Activated T-helper 1 cell treated with Interleukin-2 at 50 U/mL for 16 hours (primary cell): ENCODE measurements at places on chromosomes 11 and 22.

DNA sequence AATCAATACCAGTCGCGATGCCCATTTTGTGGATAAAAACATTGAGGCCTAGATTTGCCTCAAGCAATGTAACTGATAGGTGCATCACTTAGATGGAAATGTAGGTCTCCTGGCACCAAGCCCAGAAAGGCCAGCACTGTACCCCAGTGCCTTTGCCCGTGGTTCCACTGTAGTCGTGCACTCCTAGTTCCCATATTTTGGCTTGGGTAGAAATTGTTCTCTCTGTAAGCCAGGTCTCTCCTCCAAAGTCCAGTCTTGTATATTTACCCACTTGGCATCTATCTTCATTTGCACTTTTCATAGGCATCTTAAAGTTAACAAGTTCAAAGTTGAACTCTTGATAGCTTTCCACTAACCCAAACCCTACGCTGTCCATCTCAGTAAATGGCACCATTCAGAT, 41.6 kb upstream of the DMC1 start:
- no peak for DNase-seq

DNA sequence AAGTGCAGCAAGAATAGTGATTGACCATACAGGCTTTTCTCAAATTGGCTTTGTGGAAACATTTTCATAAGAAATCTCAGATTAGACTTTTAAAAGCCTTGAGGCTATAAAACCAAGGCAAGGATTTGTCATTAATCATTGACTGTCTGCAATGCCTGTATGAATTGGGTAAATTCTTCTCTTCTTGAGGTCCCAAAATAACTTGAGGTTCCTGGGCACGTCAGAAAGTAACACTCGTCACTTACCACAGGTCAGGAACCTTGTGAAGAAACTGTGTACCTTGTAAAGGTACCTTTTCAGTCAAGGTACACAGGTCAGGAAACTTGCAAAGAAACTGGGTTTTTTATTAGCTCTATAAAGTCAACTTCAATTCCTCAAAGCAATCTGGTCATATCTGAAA, 43.3 kb upstream of the SORL1 start:
- DNase-seq: no peak

DNA sequence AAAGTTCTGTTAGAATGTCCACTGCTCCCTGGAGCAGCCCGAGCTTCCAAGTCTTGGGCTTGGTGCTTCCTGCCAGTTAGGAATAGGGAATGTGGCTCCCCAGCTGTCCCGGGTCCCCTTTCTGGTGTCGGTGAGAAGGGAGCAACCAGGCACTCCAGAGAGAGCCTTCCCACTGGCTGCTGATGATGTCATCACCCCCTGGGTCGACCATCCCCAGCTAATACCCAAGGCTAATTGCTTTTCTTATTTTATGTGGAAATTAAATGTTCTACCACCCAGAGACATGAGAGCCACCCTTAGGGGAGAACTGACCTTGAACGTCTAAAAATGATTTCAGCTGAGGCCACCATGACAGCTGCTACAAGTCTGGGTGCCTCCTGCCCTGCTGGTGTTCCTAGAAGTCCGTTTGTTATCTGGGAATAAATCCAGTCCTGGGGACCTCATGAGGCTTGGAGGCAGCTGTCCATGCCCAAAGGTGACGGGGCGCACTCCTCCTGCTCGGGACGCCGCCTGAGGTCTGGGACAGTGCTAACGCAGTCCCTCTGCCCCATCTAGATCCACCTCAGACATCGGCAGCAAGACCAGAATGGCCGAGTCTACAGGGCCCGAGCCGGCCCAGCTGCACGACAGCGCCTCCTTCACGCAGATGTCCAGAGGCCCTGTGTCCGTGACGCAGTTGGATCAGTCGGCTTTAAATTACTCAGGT, 42.3 kb downstream of the C11orf91 start:
- no peak for DNase-seq

- no peak for DNase-seq
Observed at GRCh38 chr11:5291207-5291838, 10.4 kb downstream of the OR51B4 start.

DNA sequence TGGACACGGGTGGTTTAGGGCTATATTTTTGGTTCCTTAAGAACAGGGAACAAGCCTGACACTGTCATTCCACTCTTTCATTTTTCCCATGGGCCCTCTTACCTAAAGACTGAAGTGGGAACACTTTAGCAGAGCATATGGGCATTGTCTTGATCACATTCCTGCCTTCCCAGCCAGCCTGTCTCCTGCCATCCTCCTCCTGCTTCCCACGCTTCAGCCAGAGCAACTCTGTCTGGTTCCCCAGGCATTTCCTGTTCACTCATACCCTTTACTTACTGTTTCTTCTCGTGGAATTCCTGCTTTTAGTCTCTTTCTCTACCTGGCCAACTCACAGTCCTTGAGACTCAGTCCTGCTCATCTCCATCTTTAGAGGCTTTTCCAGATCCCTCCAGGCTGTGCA, 22.8 kb downstream of the MRPL16 start:
- no peak for DNase-seq

GRCh38 chr11:110077831-110078325, 15.3 kb upstream of the ZC3H12C start:
- no peak for DNase-seq

DNA sequence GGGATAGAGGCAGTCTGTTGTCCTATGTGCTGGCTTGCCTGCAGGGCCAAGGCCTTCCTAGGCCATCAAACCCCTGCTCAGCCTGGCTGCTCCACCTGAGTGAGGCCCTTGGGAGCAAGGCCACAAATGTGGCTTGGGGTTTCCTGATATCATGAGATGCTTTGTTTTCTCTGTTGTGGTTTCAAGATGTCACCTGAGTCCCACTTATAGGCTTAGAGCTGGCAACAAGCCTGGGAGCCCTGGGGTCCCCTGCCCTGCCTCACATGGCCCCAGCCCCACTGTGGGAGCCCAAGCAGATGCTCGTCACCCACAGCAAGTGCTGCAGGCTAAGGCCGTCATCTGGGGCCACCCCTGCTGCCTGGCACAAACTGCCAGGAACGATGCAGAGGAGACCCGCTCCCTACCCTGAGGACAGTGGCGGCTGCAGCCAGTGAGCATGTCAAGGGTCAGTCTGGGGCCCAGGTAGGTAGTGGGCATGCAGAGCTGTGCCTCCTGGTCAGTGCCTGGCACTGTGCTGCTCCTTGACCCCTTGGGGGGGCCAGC, 75.4 kb upstream of the KCNQ1OT1 start:
- no peak for DNase-seq

DNA sequence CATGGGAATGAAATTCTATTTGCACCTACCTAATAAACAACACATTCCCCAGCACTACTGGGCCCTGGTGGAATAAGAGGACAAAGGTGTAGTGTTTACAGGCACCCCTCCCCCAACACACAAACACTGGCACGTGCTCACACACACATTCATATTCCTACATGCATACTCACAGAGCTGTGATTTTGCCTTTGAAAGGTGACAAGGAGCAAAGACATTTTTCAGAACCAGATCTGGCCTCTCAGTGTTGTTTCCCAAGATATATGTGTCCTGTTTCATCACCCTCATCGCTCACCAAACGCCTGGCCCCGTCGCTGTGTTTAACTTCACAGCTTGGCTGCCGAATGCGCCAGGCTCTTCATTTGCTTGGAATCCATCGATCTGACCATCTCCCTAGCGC, 292.6 kb downstream of the NTM start:
- no peak for DNase-seq

GRCh38 chr11:110730773-110731172, 18.5 kb upstream of the ARHGAP20 start:
- no peak for DNase-seq

- no peak for DNase-seq
Observed at GRCh38 chr22:35604621-35605368, 12.3 kb downstream of the MB start.

DNA sequence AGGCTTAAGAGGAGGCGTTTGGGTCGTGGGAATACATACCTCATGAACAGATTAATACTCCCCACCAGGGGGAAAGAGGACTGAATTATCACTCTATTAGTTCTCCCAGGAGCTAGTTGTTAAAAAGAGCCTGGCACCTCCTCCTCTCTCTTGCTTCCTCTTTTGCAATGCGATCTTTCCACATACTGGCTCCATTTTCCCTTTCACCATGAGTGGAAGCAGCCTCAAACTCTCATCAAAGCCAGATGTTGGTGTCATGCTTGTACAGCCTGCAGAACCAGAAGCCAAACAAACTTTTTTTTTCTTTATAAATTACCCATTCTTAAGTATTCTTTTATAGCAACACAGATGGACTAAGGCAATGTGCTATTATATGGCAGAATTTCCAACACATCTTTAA, 258.5 kb downstream of the FAM76B start:
- no peak for DNase-seq

- no peak for DNase-seq
Observed at GRCh38 chr22:45549762-45550378, 47.2 kb downstream of the FBLN1 start.

DNA sequence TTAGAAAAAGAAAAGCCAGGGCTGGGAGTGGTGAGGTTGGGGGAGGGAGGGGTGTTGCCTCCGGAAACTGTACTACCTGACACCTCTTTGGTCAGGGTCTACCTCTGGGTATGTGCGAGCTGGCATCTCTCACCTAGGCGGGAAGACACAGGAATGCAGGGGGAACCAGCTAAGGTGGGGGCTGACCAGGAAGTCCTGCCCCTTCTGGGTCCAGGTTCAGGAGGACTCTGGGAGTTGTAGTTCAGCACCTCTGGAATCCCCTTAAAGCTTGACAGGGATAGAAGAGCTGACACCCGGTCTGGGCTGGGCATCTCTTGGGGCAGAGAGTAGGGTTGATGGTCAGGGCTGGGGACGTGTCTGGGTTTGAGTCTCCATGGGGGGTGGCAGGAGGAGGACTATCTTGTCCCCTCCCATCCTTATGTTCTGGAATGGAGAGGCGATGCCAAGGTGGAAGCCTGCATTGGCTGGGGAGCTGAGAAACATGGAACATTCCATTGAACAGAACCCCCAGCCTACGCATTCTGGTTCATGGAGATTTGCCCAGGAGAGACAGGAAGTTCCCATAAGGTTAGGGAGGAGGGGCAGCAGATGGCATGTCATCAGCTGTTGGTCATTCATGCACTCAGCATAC, 2.1 kb upstream of the KIAA1671 start:
- no peak for DNase-seq

- DNase-seq: no peak
Observed at GRCh38 chr11:75422248-75423231, 10.5 kb downstream of the KLHL35 start.

- no peak for DNase-seq
Observed at GRCh38 chr11:132595711-132596134, 936.6 kb downstream of the OPCML start.

DNA sequence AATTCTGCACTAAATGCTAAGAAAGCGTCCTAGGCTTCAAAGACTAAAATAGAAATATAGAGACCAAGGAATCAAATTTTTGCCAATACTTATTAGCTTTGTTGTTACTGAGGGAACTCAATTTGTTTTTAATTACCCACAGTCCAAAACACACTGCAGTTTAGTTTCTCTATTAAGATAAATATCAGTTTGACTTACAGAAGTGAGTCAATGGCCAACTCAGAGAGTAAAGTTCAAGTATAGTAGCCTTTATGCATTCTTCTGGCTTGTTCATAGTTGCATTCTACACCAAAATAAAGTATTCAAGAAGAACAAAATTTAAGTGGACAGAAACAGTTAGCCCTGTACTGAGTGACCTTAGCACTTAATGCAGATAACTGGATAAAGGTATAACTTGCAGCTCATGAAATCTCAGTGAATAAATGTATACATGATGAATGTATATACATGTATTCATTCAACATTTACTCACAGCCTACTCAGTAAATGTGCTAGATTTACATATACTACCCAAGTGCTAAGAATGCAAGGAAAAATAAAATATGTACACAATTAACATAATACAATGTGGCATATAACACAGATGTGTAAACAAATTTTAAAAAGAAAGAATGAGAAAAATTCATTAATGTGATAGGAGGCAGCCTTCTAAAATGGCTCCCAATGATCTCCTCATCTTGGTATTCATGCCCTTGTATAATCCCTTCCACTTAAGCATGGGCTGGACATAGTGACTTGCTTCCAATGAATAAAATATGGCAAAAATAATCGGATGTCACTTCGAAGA, 9.7 kb upstream of the RNF141 start:
- no peak for DNase-seq

GRCh38 chr22:33397381-33397907, 339.3 kb upstream of the SYN3 start:
- no peak for DNase-seq

DNA sequence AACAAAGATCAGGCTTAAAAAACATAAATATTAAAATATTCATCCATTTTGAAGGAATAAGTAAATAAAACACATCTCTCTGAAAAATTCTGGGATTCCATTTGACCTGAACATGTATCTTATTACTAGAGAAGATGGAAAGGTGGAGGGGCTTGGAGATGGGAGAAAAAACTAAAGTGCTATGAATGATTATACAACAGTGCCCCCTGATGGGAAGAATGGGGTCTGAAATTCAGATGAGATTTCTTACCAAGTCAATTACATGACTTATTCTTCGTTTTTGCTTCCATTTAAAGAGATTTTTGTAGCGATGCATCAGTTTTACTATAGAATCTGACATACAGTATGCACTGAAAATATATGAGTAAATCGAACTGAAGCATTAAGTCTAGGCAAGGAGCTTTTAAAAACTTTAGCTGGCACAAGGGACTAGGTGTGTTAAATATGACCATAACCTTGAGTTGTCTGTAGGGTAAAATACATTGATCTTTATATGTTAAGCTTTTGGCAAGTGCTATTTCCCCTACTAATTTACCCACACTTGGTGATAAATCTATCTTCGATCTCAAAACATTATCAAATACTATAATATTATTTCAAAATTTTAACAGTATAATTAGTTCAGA, 718.8 kb downstream of the CNTN5 start:
- DNase-seq: no peak

GRCh38 chr22:49524362-49524761, 303.3 kb downstream of the BRD1 start:
- DNase-seq: no peak

DNA sequence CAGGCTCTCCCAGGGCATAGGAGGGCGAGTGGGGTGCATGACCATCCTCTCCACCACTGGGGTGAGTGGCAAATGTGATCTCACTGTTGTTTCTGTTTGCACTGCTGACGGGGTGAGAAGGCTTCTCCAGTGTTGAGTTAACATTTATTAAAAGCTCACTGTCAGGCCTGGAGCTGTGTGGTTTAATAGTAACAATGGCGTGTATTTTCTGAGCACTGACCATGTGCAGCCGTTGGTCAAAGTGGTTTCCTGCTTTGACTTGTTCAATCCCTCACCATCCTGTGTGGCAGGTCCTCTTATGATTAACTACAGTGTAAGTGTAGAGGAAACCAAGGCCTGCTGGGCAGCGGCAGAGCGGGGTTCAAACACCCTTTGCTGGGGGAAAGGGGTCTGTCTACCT, 4.4 kb downstream of the A4GALT start:
- DNase-seq: no peak

GRCh38 chr22:32986766-32987040, 71.5 kb downstream of the SYN3 start:
- DNase-seq: no peak
